Dorsolateral prefrontal cortex (tissue), 122 donors: ENCODE measurements at places on chromosomes 3 and 15.

GRCh38 chr3:105235221-105235620, 131.5 kb upstream of the ALCAM start:
- no peak for DNase-seq

GRCh38 chr3:174937478-174937877, 78.3 kb downstream of the NAALADL2 start:
- DNase-seq: no peak

GRCh38 chr3:129602730-129603560, 3.5 kb downstream of the PLXND1 start:
- no peak for DNase-seq

DNA sequence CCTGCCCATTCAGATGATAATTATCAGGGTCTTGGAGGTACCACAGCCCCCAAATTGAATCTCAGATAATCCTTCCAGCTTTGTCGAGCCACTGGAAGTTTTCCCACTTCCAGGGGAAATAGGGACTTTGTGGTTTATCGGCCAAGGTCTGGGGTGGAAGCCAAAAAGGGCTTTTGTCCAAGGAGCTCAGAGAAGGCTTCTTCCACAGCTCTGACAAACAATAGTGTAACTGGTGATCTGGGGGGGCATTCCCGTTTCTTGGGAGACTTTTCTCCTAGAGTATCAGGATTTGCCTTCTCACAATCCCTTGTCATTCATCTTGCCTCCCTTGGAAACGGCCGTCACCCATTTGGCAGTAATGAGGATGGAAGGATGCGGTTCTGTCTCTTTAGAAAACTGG, 18.4 kb downstream of the SRGAP3 start:
- no peak for DNase-seq

DNA sequence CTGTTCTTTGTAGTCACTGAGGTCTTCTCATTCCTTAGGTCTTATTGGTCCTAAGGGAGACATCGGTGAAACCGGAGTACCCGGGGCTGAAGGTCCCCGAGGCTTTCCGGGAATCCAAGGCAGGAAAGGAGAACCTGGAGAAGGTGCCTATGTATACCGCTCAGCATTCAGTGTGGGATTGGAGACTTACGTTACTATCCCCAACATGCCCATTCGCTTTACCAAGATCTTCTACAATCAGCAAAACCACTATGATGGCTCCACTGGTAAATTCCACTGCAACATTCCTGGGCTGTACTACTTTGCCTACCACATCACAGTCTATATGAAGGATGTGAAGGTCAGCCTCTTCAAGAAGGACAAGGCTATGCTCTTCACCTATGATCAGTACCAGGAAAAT, 11.6 kb downstream of the ADIPOQ start:
- no peak for DNase-seq

GRCh38 chr15:31387479-31388118, 61.0 kb downstream of the KLF13 start:
- DNase-seq: no peak

- DNase-seq: no peak
Observed at GRCh38 chr15:67820992-67821783, 4.1 kb upstream of the SKOR1 start.

DNA sequence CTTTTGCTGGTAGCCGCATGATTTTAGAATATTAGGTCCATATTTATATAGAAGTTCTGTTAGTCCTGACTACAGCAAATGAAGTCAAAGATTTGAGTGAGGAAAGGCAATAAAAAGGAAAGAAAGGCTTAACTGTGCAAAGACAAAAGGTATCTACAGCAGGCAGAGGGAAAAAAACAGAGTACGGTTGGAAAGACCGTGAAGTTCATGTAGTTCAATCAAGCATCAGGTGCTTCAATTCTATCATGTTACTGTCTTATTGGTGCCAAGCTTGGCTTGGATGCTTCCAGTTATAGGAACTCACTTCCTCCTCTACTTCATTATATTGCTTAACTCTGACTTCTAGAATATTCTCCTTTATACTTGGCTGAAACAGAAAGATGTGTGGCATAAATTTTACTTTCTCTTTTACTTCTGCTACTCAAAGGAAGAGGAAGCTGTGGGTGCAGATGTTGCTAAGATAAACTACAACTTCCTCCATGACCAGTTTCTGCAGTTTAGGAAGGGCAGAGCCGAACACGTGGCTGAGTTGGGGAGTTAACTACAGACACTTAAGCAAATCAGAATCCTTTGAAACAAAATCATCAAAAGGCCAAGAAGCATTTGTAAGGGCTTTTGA, 72.6 kb upstream of the ZBED2 start:
- no peak for DNase-seq
